ENCODE measurements at places on chromosomes 4 and X. TPM values are rescaled to one million over a fixed set of nuclear protein-coding genes. Genes with fewer than 3 reads are reported as not detected.

HOPX gene
- polyA plus RNA-seq = 26.5 TPM

ADGRL3 gene
- polyA plus RNA-seq = 13.3 TPM

NSG1 gene
- polyA plus RNA-seq = 13.2 TPM

VBP1 gene
- 85.4 TPM for polyA plus RNA-seq

ARMCX4 gene
- 32.7 TPM for polyA plus RNA-seq

USP26 gene
- polyA plus RNA-seq = not detected

APEX2 gene
- polyA plus RNA-seq = 7.2 TPM

ZFYVE28 gene
- 4.3 TPM for polyA plus RNA-seq

BMP3 gene
- 0.42 TPM for polyA plus RNA-seq

FAM241A gene
- polyA plus RNA-seq = 3.2 TPM

RPL34 gene
- polyA plus RNA-seq = 902 TPM

CACNA1F gene
- 0.13 TPM for polyA plus RNA-seq

SMIM31 gene
- not detected for polyA plus RNA-seq

MAGEC2 gene
- polyA plus RNA-seq = not detected

CRMP1 gene
- polyA plus RNA-seq = 4.8 TPM

HSD17B10 gene
- polyA plus RNA-seq = 64.5 TPM

RRH gene
- 0.17 TPM for polyA plus RNA-seq

SSX2 gene
- not detected for polyA plus RNA-seq

C4orf54 gene
- 0.09 TPM for polyA plus RNA-seq

CDKL2 gene
- polyA plus RNA-seq = 0.13 TPM

VEGFC gene
- 4.7 TPM for polyA plus RNA-seq

MAGEA10 gene
- not detected for polyA plus RNA-seq

UGT2A1 gene
- not detected for polyA plus RNA-seq

CXCR3 gene
- polyA plus RNA-seq = 1.1 TPM

PAGE2 gene
- polyA plus RNA-seq = not detected

ITIH6 gene
- not detected for polyA plus RNA-seq

RTL9 gene
- polyA plus RNA-seq = 0.10 TPM

DCAF4L1 gene
- 0.40 TPM for polyA plus RNA-seq

CD99L2 gene
- 20.0 TPM for polyA plus RNA-seq

PHKA1 gene
- 22.6 TPM for polyA plus RNA-seq

SSX2B gene
- polyA plus RNA-seq = not detected

PRKG2 gene
- 0.20 TPM for polyA plus RNA-seq

MCF2 gene
- polyA plus RNA-seq = 9.7 TPM

PLAC1 gene
- polyA plus RNA-seq = not detected

CPE gene
- polyA plus RNA-seq = 40.2 TPM

DCAF8L2 gene
- not detected for polyA plus RNA-seq

TCEAL7 gene
- polyA plus RNA-seq = 24.0 TPM

MAGEA12 gene
- not detected for polyA plus RNA-seq

GRK4 gene
- 20.1 TPM for polyA plus RNA-seq

HHIP gene
- 12.7 TPM for polyA plus RNA-seq
